ENCODE measurements at places on chromosomes 5 and 9.

DNA sequence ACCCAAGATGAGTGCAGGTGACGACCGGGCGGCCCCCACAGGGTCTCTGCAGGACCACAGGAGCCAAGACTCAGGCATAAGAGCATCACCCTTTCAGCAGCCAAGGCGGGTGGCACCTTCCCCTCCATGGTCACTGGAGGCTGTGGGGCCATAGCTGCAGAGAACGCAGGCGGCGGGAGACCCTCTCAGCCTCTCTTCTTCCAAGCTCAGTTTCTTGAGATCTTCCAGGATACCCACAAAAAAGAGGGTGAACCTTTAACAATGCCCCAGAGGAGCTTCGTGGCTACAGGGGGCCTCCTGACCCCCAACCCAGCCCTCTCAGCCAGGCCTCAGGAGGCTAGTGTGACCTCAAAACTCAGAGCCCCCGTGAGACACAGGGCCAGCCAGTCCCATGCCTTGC lies 5.8 kb upstream of the TBC1D9B start:
- DNase-seq = no peak

DNA sequence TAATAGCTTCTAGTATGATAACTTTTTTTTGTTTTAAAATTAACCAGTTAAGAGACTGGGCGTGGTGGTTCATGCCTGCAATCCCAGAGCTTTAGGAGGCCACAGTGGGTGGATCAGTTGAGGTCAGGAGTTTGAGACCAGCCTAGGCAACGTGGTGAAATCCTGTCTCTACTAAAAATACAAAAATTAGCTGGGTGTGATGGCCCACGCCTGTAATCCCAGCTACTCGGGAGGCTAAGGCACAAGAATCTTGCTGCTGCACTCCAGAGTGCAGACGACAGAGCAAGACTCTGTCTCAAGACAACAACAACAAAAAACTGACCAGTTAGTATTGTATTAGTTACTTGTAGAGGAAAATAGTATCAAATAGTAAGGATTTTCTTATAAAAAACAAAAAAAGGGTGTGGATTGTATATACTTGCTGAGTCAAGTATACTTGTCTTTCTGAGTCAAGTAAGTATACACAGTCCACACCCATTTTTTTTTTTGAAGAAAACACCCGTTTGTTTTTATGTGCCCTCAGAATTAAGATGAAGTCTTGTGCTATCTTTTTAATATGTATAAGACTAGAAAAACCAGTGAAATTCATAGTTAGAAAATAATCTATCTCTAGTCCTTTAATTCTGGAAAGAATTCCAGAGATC lies 25.3 kb downstream of the UBAP1 start:
- DNase-seq = no peak

- DNase-seq = no peak
These were observed 148.5 kb downstream of the NMUR2 start for GRCh38 chr5:152256580-152256979.

DNA sequence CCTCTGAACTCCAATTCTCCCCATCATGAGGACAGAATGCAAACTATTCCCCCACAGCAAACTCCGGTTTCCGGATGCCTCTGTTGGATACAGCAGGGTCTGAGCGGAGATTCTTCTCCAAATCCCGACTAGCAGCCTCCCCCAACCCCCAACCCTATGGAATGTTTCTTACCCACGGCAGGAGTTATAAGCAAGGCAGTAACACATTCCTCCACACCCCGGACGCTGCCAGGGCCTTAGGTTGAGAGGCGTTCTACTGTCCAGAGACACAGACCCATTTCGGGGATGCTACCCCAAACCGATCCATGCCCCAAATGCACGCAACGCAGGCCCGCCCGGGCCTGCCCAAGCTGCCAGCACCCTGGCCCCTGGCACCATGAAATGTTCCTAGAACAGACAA lies 85.6 kb upstream of the LMX1B start:
- no peak for DNase-seq

- no peak for DNase-seq
These were observed 188.2 kb downstream of the TRIO start for GRCh38 chr5:14331386-14331781.

Measured in GM06990 (cell line).